ENCODE measurements at places on chromosomes 13 and 19. TPM values are rescaled to one million over a fixed set of nuclear protein-coding genes. Genes with fewer than 3 reads are reported as not detected.
A peak's percentile ranks its signal among the peaks of the same experiment; 100 is the strongest.

Gene ZNF737
- total RNA-seq = 5.0 TPM

Gene C2CD4C
- total RNA-seq = not detected

Gene IL17D
- total RNA-seq = 2.2 TPM

Gene ZNF626
- 4.1 TPM for total RNA-seq

Gene URAD
- not detected for total RNA-seq

Gene SLC7A10
- total RNA-seq = 0.41 TPM

GRCh38 chr13:102901615-102902305, 55.9 kb downstream of the ERCC5 start:
- no peak for DNase-seq

GRCh38 chr19:55552620-55553019, 7.3 kb upstream of the SBK3 start:
- peak; percentile 43 for DNase-seq

GRCh38 chr13:26708007-26708297, 52.6 kb downstream of the GPR12 start:
- no peak for DNase-seq

GRCh38 chr19:7509625-7510024, 6.3 kb upstream of the ZNF358 start:
- DNase-seq = no peak

- no peak for DNase-seq
Measured at GRCh38 chr19:13097463-13098258, 5.0 kb downstream of the LYL1 start.

DNA sequence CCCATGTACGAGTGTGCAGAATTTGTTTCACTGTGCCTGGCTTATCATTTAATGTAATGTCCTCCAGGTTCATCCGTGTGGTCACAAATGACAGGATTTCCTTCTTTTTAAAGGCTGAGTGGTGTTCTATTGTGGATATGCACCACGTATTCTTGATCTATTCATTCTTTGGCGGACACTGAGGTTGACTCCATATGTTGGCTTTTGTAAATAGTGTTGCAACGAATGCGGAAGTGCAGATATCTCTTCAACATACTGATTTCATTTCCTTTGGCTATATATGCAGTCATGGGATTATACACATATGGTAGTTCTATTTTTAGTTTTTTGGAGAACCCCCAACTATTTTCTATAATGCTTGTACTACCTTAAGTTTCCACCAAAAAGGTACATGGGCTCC, 13.0 kb downstream of the OR7A5 start:
- DNase-seq = no peak

- no peak for DNase-seq
Measured at GRCh38 chr13:38401276-38401675, 51.6 kb downstream of the UFM1 start.

- no peak for DNase-seq
Measured at GRCh38 chr19:2252055-2252796, 3.1 kb downstream of the AMH start.

GRCh38 chr13:76921516-76921915, 26.8 kb upstream of the ACOD1 start:
- no peak for DNase-seq

DNA sequence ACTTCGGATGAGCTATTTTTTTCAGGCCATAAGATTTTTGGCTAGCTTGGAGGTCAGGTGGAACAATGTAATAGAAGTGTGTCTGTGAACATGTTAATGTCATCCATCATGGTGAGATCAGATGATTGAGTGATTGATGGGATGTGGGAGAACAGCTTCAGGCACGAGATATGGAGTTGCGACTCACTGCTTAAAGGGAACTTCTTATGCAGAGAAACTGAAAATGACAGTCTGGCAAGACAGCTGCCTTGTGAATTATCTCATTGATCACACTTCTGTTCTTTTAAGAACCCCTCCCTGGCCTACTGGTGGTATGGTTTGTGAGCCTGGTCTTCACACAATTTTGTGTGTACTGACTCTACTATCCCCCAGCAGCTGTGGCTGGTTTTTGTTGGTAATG, 96.0 kb downstream of the OLFM4 start:
- DNase-seq = no peak

- no peak for DNase-seq
Measured at GRCh38 chr13:51396352-51396751, 56.5 kb downstream of the INTS6 start.

- DNase-seq = peak; percentile 63
Measured at GRCh38 chr19:771332-771785, 20.4 kb downstream of the MISP start.

DNA sequence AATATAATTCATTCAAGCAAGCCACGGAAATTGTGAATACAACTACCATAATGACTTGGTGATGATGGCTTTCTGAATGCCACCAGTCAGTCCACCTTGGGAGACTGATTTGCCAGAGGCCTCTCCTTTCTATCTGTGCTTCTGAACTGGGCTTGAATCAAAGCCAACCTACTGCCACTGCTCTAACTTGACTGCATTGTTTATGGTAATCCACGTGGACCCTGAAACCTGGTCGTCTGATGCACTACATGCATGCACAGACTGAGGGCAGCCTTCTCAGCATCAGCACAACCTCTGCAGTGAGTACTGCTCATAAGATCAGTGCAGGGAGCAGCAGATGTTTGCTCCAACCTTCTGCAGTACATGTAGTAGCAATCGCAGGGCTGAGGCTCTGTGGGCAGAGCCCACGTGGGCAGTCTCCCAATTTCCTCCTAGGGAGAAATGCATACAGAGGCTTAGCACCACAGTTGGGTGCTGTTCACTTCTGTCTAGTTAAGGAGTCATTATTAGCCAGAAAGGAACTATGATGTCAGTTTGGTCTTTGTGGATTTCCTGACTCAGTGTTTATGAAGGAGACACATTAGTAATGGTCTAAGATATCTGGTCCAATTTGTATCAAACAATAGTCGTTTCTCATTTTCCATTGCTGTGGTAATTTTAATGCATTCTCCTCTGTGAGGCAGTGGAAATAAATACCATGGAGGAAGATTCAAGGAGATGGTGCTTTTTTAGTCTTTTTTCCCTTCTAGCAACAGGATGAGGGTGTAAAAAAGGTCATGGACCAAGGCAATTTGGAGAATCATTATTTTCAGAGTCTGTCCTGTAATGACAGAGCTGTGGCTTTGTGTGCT, 82.5 kb downstream of the AKAP11 start:
- no peak for DNase-seq

- no peak for DNase-seq
Measured at GRCh38 chr13:81658598-81659370, 1317.9 kb upstream of the SPRY2 start.

DNA sequence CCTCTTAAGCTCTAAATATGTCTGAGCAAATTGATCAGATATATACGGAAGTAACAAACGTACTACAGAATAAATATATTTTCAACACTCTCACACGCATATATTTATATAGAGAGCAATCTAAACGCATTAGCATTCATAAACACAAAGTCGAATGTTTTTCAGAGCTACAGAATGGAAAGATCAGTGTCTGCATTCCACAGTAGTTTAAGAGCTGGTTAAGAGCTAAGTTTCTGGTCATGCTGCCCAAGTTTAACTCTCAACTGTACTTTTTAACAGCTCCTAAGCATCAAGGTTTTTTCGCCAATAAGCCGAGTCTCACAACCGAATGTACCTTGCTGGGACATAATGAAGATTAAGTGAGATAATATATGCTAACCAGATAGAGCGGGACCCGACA, 36.7 kb upstream of the RAP2A start:
- DNase-seq = no peak

GRCh38 chr13:112957295-112957677, 11.7 kb upstream of the MCF2L start:
- no peak for DNase-seq

GRCh38 chr19:47035127-47036096, 13.0 kb downstream of the TMEM160 start:
- DNase-seq = peak; percentile 52

DNA sequence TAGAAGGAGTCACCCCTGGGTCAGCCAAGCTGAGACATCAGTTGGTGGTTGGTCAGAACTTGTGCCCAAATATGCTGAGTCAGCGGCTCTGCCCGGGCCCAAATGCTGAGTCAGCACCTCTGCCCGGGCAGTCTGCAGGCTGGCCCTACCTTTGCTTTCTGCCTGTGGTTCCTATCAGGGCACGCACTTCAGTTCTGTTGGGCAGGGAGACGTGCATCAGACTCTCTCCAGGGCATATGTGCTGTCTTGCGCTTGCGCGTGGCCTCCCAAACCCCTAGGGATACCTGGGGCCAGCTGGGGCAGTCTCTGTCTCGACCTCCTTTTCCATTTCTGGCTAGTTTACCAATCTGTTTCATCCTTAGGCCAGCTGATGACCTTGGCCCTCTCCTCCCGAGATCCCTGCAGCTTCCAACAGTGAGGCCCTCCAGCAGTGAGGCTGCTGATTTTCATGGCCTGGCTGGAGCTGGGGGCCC, 24.4 kb upstream of the LDLR start:
- no peak for DNase-seq

DNA sequence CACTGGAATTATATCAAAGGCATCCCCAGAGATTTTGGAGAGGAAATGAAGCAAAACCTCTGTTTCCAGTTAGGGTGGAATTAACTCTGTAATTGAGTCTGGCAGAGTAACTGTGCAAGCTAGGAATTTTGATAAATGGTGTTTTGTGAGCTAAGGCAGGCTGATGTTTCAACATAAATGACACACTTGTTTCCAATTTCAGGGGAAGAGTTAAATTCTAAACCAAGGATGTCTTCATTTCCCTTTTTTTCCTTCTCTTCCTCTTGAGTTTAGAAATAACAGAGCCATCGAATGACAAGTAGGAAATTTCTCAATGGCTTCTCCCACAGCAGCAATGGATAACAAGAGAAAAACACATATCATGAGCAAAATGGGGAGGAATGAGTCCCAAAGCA, 131.2 kb downstream of the IRS2 start:
- no peak for DNase-seq

- no peak for DNase-seq
Measured at GRCh38 chr19:29875931-29876330, 64.1 kb downstream of the CCNE1 start.

GRCh38 chr19:31629579-31630363, 280.5 kb upstream of the TSHZ3 start:
- DNase-seq = no peak

Measured in HepG2 (cell line).